Right renal cortex interstitium (tissue), 3 donors: ENCODE measurements at places on chromosomes 7 and 10.
A peak's percentile ranks its signal among the peaks of the same experiment; 100 is the strongest.

DNA sequence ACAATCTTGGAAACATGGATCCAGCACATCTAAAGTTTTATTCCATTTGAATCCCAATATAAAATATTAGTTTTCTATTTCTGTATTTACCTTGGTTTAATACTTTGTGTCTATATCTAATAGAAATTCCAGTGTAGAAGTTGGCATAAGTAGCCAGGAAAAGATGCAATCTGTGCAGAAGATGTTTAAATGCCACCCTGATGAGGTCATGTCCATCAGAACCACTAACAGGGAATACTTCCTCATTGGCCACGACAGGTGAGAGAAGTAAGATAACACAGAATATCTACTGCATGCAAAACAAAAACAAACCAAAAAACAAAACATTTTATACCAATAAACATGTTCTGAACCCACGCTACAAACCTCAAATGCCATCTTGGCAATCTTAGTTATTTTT lies 15.7 kb downstream of the PLEKHS1 start:
- DNase-seq = no peak

DNA sequence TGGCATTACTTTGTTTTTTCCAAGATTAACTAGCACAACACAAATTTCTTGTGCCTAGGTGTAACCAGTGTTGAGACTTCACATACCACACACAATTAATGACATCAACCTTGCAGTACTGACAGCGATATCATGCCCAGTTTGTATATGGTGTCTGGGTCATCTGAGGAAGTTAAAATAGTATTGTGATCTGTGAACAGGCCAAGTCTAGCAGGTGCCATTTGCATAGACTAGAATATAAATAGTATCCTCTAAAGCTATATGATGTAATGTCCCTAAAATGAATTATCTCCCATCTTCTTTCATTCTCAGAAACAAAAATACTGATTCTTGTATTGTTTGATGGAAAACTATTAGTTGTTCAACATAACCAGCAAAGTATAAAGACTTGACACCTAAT lies 175.8 kb upstream of the KAT6B start:
- DNase-seq = no peak

DNA sequence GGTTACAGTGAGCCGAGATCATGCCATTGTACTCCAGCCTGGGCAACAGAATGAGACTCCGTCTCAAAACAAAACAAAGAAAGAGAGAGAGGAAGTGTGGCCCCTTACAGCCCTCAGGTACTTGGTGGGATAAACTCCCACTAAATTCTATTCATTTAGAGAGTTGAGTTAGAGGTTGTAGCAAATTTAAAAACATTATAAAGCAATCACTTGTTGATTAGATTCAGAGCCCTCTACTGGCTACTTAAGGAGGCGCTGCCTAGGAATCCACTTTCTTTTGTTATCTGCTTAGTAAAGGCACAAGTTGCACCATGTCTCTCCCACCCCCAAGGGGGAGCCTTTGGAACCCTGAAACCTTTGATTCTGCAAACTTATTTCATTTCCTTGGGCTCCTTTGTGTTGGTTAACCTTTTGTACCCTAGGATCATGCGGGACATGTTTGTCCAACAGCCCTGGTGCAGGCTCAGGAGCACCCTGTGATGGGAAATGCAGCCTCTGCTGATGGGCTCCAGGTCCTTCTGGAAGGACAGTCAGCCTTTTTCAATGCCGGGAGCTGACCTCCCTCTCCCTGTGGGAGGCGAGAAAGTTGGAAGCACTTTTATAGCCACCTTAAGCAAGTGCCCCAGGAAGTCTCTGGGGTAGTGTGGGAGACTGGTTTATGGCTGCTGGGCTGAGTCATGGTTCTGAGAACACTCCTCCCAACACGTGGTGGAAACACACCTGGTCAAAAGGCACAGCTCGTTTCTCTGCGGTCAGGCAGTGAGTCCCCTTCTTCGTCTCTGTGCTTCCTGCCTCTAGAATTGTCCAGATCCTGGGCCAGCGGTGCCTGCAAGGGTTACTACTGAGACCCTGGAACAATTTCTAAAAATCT lies 2.3 kb downstream of the HKDC1 start:
- DNase-seq = no peak

- no peak for DNase-seq
These were observed 558.9 kb upstream of the MBL2 start for GRCh38 chr10:53331460-53331859.

DNA sequence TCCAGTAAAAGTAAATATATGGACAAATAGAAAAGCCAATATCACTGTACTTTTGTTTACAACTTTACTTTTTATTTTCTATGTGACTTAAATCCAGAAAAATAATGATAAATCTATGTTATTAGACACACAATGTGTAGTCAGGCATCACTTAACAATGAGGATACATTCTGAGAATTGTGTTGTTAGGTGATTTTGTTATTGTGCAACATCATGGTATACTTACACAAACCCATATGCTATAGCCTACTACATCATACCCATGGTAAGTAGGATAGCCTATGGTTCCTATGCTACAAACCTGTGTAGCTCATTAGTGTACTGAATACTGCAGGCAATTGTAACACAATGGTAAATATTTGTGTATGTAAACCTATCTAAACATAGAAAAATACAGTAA lies 781.7 kb upstream of the GHITM start:
- no peak for DNase-seq

- no peak for DNase-seq
These were observed 132.3 kb upstream of the ANK3 start for GRCh38 chr10:60521974-60522405.

- DNase-seq = peak; percentile 23
These were observed 55.2 kb downstream of the CDK6 start for GRCh38 chr7:92781117-92781720.

- DNase-seq = no peak
These were observed 80.9 kb upstream of the DDC start for GRCh38 chr7:50646069-50646468.

GRCh38 chr7:90178679-90179278 lies 24.5 kb downstream of the STEAP1 start:
- no peak for DNase-seq
